ENCODE measurements at places on chromosomes 3 and 15.

- no peak for DNase-seq
Measured at GRCh38 chr15:72229947-72230196, 1.1 kb downstream of the PKM start.

DNA sequence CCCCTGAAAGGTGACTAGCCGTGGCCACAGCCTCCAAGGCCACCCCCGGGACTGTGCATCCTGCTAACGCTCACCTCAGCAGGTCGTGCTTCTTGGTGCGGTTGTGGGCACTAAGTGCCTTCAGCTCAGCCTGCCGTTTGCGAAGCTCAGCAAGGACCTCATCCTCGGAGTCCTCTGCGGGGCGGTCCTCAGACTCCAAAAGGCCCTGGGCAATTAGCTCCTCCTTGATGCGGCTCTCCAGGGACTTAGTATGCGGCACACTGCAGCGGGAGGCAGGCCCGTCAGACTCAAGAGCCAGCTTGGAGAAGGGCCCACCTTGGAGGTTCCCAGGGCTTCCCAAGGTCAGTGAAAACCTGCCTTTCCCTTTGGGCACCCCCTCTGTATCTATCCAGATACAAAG is 8.3 kb downstream of the TADA3 start:
- no peak for DNase-seq

DNA sequence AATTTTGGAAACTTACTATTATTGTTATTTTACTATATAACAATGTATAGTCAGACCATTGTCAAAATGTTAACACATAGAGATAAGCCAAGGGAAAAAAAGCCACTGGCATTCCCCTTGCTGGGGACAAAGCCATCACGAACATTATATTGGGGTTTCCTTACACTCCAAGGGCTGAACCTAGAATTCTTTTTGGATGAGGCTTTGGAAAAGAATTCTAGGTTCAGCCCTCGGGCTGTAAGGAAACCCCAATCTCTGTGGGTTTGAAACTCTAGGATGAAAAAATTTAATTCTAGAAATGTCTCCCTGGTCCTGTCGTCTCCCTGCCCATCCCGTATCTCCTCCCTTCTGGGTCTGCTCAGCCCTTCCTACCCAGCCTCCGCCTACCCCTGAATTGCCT is 67.0 kb upstream of the SMAD6 start:
- no peak for DNase-seq

DNA sequence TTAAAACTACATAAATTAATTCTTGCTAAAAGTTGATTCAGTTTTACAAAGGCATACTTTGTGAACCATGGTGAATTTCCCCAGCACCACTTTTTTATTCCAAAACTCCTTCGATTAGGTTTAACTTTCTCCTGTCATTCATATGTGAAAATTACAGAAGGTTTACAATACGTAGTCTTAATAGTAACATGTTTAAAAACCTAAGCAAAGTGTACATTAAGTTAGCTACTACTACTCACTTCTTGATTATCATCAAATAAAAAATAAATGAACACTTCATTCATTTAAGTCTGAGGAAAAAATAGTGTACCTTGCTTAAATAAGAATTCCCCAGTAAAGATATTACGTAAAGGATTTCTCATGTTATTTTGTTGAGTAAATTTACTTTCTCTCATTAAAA is 38.6 kb downstream of the DCUN1D1 start:
- DNase-seq = no peak

DNA sequence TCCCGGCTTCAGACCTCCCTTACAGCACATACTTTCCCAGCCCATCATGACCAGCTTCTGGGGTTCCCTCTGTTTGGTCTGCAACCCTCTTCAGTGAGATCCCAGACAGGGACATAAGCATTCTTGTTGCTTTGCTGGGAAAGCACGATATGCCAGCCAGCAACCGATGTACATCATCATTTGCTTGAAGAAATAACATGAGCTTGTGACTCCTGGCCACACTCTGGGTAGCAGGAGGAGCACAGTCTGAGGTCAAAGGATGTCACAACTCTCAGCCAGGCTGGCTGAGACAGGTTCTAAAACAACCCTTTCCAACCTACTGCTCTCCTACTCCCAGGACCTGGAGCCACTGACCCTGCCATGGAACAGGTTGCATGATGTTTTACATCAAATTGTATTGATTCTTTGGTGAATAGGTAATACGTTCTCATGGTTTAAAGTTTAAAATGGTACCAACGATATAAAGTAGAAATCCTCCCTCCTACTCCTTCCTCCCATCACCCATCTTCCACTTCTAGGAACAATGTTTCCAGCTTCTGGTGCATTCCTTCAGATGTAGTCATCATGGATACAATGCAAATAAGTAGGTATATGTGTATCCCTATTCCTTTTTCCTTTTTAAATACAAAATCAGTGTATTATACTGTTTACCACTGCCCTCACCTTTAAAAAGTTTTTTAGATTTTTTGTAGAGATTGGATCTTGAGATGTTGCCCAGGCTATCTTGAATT is 190.3 kb downstream of the OPA1 start:
- DNase-seq = no peak

GRCh38 chr3:50194903-50195500 is 3.6 kb downstream of the GNAT1 start:
- no peak for DNase-seq

- peak; percentile 54 for DNase-seq
Measured at GRCh38 chr3:87488765-87489164, 212.4 kb upstream of the POU1F1 start.

- DNase-seq = no peak
Measured at GRCh38 chr3:48594417-48595049, 596 bp downstream of the COL7A1 start.

DNA sequence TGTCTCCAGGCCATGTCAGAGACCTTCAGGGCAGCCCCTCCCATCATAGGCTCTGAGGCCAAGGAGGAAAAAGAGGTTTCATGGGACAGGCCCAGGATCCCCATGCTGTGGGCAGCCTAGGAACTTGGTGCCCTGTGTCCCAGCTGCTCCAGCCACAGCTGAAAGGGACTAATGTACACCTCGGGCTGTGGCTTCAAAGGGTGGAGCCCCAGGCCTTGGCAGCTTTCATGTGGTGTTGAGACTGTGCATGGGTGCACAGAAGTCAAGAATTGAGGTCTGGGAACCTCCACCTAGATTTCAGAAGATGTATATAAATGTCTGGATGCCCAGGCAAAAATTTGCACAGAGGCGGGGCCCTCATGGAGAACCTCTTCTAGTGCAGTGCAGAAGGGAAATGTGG is 6.6 kb upstream of the SSR3 start:
- DNase-seq = no peak

GRCh38 chr3:11120091-11120805 is 34.0 kb upstream of the HRH1 start:
- no peak for DNase-seq

DNA sequence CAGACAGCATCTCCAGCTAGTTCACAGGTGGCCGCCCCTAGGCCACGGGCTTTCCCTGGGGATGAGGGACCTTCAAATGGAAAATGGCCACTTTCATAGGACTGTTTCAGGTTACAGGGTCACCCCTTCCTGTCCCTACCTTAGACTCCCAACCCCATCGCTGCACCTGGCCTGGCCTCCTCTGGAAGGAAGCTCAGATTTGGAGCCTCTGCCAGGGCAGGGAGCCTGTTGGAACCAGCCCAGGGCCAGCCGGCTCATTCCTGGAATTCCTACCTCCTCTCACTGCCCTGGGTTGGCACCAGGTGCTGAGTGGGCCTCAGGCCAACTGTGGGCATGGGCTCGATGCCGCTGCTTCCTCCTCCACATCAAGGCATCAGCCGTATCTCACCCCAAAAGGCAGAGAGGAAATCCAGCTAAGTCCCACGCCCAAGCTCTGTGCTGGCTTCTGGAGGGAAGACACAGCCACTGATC is 42.2 kb downstream of the KLHL25 start:
- no peak for DNase-seq

GRCh38 chr15:63587527-63587926 is 9.7 kb upstream of the FBXL22 start:
- DNase-seq = no peak

- no peak for DNase-seq
Measured at GRCh38 chr3:195140816-195141793, 129.9 kb downstream of the XXYLT1 start.

DNA sequence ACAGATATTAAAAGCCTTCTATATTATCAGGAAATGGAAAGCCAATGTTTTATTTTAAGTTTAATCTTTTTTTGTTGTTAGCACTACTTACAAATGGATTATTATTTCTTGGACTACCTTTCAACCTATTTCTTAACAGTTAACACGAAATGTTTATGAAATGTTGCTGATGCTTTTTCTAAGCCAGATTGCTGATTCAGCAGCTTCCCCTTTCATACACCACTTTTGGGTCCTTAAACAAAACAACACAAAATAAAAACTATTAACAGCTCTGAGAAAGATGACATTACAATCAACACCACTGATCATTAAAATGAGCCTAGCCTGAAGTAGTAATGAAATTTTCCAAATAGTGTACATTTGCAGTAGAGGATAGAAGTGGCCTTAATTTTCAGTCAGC is 99.2 kb upstream of the VEPH1 start:
- no peak for DNase-seq

DNA sequence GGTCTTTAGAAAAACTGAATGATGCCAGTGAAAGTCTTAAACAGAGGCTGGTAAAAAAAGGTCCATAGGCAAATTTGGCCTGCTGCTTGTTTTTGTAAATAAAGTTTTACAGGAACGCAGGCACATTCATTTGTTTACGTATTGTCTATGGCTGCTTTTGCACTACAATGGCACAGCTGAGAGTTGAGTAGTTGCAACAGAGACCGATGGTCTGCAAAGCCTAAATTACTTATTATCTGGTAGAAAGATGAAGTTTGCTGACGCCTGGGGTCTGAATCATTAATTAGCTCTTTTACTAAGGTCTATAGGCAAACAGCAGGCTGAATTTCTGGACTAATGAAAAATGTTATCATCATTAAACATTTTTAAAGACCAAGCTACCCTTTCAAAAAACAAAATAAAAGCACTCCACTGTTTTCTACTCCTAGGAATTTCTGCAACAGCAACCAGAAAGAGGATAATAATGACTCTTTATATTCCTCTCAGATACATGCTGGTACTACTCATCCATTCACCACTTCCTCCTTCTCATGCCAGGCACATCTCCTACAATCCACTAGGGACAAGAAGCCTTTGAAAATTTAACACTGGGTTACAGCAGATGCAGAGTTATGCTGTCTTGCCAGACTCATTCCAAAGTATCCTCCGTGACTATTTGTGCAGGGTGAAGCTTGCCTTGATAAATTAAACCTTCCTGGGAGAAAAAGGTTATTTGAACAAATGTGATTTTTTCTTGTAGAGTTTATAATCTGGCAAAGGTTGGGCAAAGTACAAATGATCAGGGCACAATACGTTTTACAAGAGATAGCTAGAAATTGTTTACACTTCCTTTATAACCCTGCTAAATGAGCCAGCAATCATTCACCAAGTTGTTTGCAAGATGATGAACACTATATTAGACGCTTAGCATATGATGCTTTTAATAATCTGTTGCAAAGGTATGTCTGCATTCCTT is 6.0 kb downstream of the GATM start:
- DNase-seq = no peak

- no peak for DNase-seq
Measured at GRCh38 chr3:50518436-50518835, 15.0 kb upstream of the CACNA2D2 start.

- DNase-seq = no peak
Measured at GRCh38 chr15:71437919-71438318, 322.6 kb downstream of the THSD4 start.

GRCh38 chr15:55846116-55846707 is 103.3 kb upstream of the PRTG start:
- peak; percentile 40 for DNase-seq

- no peak for DNase-seq
Measured at GRCh38 chr3:30933478-30934207, 39.2 kb upstream of the GADL1 start.

DNA sequence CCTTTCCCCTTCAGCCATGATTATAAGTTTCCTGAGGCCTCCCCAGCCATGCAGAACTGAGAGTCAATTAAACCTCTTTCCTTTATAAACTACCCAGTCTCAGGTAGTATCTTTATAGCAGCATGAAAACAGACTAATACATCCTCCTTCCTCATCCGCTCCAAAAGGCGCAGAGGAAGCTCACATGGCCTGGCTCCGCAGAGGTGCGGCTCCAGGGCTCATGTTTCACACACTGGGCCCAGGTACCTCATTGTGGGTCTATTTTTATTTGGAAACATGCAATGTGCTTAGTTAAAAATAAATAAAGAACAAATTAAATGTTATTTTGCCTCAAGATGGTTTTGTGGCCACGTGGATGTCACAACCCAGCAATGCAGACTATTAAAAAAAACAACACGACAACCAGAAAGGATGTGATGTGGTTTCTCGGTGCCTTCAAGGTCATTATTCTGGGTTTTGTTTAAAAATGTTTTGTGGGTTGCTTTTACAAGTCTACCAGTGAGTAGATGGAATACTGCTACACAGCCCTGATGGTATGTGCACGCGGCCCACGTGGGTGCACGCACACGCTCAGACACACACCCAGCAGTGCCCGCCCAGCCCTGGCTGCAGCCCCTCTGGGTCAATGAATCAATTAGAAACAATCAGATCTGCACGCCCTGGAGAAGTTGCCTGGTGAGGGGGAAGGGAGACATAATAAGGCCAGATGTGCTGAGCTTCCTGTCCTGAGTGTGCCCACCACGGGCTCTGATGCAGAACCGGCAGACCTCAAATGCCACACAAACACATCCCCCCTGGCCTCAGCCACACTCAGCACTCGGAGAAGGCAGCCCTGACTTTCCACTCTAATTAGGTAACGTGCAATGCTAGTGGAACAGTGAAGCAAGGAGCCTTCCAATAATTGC is 140.1 kb downstream of the ADAMTS17 start:
- no peak for DNase-seq

GRCh38 chr3:76405196-76405595 is 619.8 kb upstream of the ZNF717 start:
- DNase-seq = no peak

All from AG04449 (cell line).